ENCODE measurements at places on chromosomes 5 and 9. TPM values are rescaled to one million over a fixed set of nuclear protein-coding genes. Genes with fewer than 3 reads are reported as not detected.

ADAMTS6 gene
- total RNA-seq = 20.2 TPM

NCS1 gene
- 2.6 TPM for total RNA-seq

TRPM6 gene
- total RNA-seq = 0.17 TPM

TARS1 gene
- 143 TPM for total RNA-seq

PGGT1B gene
- 24.1 TPM for total RNA-seq

SLC46A2 gene
- not detected for total RNA-seq

SLC25A48 gene
- total RNA-seq = 0.94 TPM

CYSRT1 gene
- not detected for total RNA-seq

LRRC14B gene
- total RNA-seq = not detected

HCN1 gene
- not detected for total RNA-seq

OR13C2 gene
- total RNA-seq = not detected

AIF1L gene
- total RNA-seq = 11.2 TPM

HSD17B3 gene
- total RNA-seq = not detected

FOXD4L6 gene
- not detected for total RNA-seq

CLTB gene
- total RNA-seq = 144 TPM

ENTREP1 gene
- 7.5 TPM for total RNA-seq

FOXD4L3 gene
- not detected for total RNA-seq

TTC16 gene
- not detected for total RNA-seq

TTLL11 gene
- total RNA-seq = 8.7 TPM

ACOT12 gene
- total RNA-seq = not detected

SMU1 gene
- total RNA-seq = 15.6 TPM

Measured in subcutaneous adipose tissue (tissue), 4 donors.